ENCODE measurements at places on chromosomes 3 and 15.
A peak's percentile ranks its signal among the peaks of the same experiment; 100 is the strongest.

GRCh38 chr3:160564258-160564911, 986 bp downstream of the KPNA4 start:
- no peak for DNase-seq

GRCh38 chr15:98927022-98927421, 80.6 kb downstream of the PGPEP1L start:
- DNase-seq, result no peak

DNA sequence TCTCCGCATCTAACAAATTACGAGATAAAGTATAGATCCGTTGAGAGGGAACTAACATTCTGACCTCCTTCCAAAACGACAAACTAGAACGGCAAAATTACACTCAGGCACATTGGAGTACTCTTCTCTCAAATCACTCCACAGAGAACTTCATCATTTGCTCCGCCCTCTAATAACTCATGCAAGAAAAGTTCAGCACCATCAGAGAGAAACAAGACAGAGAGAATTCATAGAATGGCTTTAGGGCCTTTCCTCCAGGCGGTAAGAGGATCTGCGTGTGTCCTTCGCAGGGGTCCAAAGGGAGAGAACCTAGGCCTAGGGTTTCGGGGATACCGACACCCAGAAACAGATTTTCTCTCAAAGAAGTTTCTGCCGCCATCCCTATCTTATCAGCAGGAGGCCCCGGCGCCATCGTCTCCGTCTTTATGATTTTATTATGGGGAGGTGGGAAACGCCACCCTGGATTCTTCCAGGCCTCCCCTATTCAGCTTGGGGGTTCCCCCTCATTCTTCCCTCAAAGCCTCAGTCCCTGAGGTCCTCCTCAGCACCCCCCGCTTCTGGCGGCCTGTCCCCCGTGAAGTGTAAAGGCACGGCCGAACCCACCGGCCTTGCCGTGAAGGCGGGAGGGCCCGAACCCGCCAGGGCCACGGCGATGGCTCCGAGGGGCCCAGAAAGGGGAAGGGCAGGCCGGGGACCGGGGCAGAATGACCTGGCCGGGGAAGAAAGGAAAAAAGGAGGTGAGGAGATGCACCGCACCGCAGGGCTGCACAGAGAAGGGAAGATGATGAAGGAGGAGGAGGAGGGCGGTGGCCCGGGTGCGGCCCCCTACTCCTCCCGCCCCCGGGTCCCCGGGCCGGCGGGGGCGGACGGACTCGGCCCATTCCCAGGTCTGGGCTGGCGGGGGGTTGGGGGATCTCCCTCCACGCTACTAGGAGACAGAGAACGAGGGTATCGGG, 768 bp downstream of the UBXN7 start:
- peak; percentile 65 for DNase-seq

DNA sequence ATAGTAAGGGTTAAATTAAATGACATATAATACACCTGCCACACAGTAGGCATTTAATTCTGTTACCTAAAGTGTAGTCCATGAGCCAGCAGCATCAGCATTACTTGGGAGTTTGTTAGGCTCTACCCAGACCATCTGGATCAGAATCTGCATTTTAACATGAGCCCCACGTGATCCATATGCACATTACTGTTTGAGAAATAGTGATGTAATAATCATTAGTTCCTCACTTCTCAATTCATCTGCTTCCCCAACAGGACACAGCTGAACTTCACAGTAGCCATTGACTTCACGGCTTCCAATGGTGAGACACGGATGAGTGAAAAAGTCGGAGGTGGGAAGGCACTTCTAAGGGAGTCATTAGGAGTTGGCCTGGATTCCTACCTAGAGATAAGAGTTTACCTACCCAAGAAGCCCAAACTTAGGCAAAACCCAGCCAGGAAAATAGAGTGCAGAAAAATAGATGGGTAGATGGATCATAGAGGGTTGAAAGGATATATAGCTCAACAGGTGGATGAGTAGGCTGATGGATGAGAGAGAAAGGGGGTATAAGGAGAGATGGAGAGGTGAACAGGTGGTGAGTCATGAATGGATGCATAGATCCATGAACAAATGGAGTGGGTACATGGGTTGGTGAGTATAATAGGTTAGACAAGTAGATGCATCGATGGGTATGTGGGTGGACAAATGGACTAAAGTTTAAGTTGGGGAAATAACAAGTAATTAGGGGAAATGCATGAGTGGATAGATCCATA, 13.3 kb downstream of the CPNE9 start:
- no peak for DNase-seq

DNA sequence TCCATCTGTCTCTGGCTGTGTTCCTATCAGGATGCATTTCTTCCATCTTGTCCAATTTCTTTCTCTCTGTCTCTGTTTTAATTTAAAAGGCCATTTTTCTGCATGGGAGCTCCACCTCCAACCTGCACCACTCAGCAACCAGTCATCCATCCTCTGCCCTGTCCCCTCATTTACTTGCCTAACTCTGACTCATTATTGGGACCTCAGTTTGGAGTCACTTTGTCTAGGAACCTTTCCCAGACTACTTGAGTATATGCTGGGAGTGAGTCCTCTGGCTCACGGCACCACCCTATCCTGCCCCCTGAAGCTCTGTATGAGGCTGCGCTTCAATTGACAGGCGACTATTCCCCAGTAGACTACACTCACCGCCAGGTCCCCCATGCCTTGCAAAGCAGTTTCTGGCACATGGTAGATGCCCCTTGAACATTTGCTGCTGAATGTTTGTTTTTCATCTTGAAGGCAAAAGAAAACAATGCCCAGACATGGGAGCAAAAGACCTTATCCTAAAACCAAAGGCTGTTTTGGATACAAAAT, 513.3 kb upstream of the CFAP20DC start:
- no peak for DNase-seq

GRCh38 chr3:151356794-151357462, 27.6 kb upstream of the P2RY13 start:
- DNase-seq, result no peak

DNA sequence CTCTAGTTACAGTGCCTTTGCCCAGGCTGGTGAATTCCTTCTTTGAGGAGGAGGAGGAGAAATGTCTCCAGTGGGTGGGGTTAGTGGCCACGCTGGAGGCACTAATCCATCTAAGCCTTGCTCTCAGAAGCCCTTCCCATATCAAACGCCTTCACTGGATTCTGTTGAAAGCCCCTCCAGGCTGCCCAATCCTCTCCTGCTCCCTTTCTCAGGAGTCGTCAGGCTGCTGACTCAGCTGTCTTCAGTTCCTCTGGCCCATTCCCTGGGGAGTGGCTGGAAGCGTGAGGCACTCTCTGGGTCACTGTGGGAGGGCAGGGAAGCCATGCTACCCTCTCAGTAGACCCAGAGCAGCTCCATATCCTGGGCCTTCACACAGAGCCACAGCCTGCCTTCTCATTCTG, 2.7 kb downstream of the AP2M1 start:
- no peak for DNase-seq

- no peak for DNase-seq
These were observed 25.6 kb downstream of the GYG1 start for GRCh38 chr3:149016669-149017541.

GRCh38 chr3:43031485-43031884, 52.4 kb downstream of the GASK1A start:
- DNase-seq, result no peak

GRCh38 chr3:185537369-185537970, 14.9 kb downstream of the LIPH start:
- peak; percentile 13 for DNase-seq

- no peak for DNase-seq
These were observed 310.7 kb downstream of the CNTN3 start for GRCh38 chr3:74303711-74304110.

GRCh38 chr3:195566797-195567196, 16.9 kb downstream of the APOD start:
- DNase-seq, result no peak

DNA sequence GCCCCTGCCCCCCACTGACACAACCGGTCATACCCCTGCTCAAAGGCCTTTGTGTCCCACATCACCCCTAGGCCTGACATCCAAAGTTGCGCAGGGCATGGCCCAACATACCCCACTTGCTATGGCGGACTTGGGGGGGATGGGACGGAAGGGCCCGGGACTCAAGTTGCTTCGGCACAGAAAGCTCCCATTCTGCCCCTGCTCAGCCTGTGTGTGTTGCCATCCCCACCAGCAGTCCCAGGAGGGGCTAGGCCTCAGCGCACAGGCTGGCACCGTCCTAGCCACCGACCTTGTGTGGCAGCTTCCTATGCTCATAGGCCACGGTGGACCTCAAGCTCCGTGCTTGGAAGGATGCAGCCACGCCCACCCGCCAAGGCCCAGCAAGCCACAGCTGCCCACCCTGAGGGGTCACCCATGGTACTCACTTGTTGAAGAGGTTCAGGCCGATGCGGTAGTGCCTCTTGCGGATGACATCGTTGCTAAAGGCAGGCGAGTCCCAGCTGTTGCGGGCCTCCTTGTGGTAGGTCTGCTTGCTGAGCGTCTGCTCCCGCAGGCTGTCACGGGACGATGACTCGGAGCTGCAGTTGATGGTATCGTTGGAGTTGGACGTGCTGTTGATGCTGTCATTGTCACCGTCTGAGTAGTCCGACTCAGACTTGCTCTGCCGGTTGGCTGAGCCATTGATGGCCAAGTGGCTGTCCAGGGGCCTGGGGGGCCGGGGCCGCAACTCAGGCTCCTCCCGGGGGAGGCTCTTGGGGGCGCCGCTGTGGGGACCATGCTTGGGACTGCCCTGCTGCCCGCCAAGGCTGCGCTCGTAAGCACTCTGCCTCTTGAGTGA, 93.9 kb upstream of the RPL32 start:
- no peak for DNase-seq

DNA sequence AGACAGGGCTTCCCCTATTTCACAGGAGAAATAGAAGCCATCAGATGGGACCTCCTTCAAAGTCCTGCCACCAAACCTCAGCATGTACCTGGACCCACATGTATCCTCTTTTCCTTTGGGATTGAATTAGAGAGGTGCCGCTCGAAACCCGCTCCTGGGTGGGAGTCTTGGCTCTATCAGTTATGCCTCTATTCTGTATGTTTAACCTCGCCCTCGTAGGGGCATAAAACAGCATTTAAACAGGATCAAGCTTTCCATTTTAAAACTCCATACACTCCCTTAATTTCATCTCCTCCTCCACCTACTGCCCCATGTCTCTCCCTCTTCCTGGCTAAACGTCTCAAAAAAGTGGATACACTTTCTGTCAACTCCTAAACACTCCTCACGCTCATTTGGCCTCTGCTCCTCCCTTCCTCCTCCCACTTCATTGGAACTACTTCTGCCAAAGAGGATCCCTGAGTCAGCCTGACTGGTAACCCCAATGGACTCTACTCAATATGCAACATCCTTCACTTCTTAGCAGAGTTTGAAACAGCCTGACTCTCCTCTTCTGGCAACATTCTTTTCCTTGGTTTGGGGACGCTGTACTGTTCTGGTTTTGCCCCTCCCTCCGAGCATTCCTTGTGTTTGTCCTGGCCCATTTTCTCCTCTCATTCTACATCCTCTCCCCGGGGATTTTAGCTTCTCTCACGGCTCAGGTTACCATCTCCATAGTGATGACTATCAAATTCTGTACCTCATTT, 23.0 kb upstream of the MUC20 start:
- DNase-seq, result no peak

GRCh38 chr15:61449186-61449702, 220.1 kb upstream of the RORA start:
- no peak for DNase-seq

- DNase-seq, result no peak
These were observed 1072.1 kb downstream of the PLOD2 start for GRCh38 chr3:145088917-145089316.

- no peak for DNase-seq
These were observed 34.8 kb downstream of the EIF4E3 start for GRCh38 chr3:71690341-71690841.

DNA sequence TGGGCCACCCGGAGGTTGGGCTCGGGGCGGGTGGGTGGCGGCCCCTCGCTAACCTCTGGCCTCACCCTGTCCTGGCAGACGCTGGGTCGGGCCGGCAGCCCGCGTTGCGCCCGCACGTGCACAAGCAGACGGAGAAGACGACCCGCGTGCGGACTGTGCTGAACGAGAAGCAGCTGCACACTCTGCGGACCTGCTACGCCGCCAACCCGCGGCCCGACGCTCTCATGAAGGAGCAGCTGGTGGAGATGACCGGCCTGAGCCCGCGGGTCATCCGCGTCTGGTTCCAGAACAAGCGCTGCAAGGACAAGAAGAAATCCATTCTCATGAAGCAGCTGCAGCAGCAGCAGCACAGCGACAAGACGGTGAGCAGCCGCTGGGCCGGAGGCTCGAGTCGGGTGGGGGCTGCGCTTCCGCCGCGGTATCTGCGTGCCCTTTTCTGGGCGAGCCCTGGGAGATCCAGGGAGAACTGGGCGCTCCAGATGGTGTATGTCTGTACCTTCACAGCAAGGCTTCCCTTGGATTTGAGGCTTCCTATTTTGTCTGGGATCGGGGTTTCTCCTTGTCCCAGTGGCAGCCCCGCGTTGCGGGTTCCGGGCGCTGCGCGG, 3.7 kb downstream of the ISL2 start:
- DNase-seq, result no peak

- no peak for DNase-seq
These were observed 11.2 kb upstream of the SCAPER start for GRCh38 chr15:76916369-76916768.

GRCh38 chr15:98803228-98804056, 155.1 kb downstream of the IGF1R start:
- no peak for DNase-seq

- no peak for DNase-seq
These were observed 46.9 kb upstream of the COL6A6 start for GRCh38 chr3:130470126-130470525.

GRCh38 chr3:146100825-146101444, 60.0 kb downstream of the PLOD2 start:
- DNase-seq, result no peak

- DNase-seq, result no peak
These were observed 49.5 kb upstream of the MBNL1 start for GRCh38 chr3:152219216-152219615.

- no peak for DNase-seq
These were observed 134.9 kb downstream of the EPHB1 start for GRCh38 chr3:134929976-134930375.

GRCh38 chr15:99634576-99634975, 68.8 kb downstream of the MEF2A start:
- DNase-seq, result no peak

GRCh38 chr15:79282371-79283251, at the start of gene ANKRD34C:
Gene ANKRD34C (plus strand): TSS chr15:79282722. CDS start chr15:79293285, 10,563 bp downstream.
- DNase-seq, result peak; percentile 2

DNA sequence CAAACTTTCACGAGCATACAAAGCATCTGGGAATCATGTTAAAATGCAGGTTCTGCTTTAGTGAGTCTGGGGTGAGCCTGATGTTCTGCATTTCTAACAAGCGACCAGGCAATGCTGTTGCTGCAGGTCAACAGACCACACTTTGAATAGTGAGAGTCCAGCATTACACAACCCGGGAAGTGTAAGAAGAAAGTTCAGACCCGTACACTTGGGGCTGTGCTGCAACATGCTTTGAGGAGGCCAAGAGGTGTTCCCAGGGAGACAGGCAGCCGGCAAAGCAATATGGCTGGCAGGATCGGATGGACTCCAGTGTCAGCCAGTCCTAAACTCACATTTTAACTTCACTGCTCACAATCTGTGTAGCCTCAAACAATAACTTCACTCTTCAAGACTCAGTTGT, 134.2 kb downstream of the LIPC start:
- no peak for DNase-seq

Measured in DMS79 (cell line).